ENCODE measurements at places on chromosomes 12 and 14.

GRCh38 chr14:74735125-74735524, 22.2 kb downstream of the FCF1 start:
- no peak for DNase-seq

GRCh38 chr12:64237382-64237781, 15.3 kb upstream of the KICS2 start:
- no peak for DNase-seq

GRCh38 chr12:10048526-10048925, 18.0 kb downstream of the CLEC9A start:
- no peak for DNase-seq

- DNase-seq: no peak
Observed at GRCh38 chr12:82758749-82759330, 72.1 kb downstream of the TMTC2 start.

GRCh38 chr14:75126121-75126544, 715 bp downstream of the NEK9 start:
- no peak for DNase-seq

- no peak for DNase-seq
Observed at GRCh38 chr12:112307317-112308011, 74.8 kb downstream of the HECTD4 start.
